ENCODE measurements at places on chromosomes 4 and X.

DNA sequence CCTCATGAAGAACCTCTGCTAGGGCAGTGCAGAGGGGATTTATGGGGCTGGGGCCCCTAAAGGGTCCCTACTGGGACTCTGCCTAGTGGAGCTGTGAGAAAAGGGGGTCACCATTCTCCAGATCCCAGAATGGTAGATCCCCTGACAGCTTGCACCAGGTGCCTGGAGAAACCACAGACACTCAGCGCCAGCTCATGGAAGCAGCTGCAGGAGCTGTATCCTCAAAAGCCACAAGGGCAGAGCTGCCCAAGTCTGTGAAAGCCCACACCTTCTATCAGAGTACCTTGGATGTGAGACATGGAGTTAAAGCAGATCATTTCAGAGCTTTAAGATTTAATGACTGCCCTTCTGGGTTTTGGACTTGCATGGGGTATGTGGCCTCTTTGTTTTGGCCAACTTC, 38.6 kb downstream of the MAP9 start:
- DNase-seq, result no peak

DNA sequence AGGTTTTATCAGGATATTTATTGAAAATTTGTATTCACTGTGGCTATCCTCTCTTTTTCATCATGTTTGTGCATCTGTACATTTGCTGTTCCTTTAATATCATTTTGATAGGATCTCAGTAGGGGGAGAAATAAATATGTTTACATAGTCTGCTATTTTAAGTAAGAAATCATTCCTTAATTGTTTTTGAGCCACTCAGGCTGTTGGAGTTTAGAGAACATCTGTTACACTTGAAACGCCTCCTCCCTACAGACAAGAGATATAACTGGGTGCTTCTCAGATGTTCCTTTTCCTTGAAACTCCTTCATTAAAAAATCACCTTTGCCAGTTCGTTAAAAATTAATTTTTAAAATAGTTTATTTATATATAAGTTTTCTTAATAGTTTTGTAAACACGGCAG, 59.4 kb downstream of the QRFPR start:
- DNase-seq, result no peak

GRCh38 chr4:36242629-36243354, 1.5 kb downstream of the ARAP2 start:
- no peak for DNase-seq

- no peak for DNase-seq
These were observed 130.2 kb upstream of the SLC6A14 start for GRCh38 chrX:116306218-116306617.

- DNase-seq, result no peak
These were observed 80.2 kb downstream of the VCX2 start for GRCh38 chrX:8090906-8091305.
